A549 treated with CORT108297 at 1 μM for 4 hours (cell line): ENCODE measurements at places on chromosomes 4 and X. TPM values are rescaled to one million over a fixed set of nuclear protein-coding genes. Genes with fewer than 3 reads are reported as not detected.

The ARX gene
- total RNA-seq = 0.25 to 0.58 TPM (median 0.41 TPM) in 5 replicates

The ALAS2 gene
- total RNA-seq = not detected in 5 replicates

The NIPAL1 gene
- 0.68 to 1.1 TPM (median 0.86 TPM) in 5 replicates for total RNA-seq

The CDS1 gene
- 0.76 to 1.1 TPM (median 0.78 TPM) in 5 replicates for total RNA-seq

The CPLX1 gene
- total RNA-seq = 0.38 to 0.86 TPM (median 0.60 TPM) in 5 replicates

The NKX6-1 gene
- 0.37 to 0.58 TPM (median 0.48 TPM) in 5 replicates for total RNA-seq

The PF4V1 gene
- not detected in 5 replicates for total RNA-seq

The FSTL5 gene
- total RNA-seq = 0.01 to 0.05 TPM (median 0.02 TPM) in 3 of 5 replicates, not detected in the others

The CXCL6 gene
- 0.05 to 0.12 TPM (median 0.07 TPM) in 3 of 5 replicates, not detected in the others for total RNA-seq

The HELT gene
- total RNA-seq = not detected in 5 replicates

The GNRHR gene
- total RNA-seq = not detected in 5 replicates

The SOD3 gene
- total RNA-seq = not detected in 5 replicates

The HSFX2 gene
- 0.07 to 0.11 TPM in 2 of 5 replicates, not detected in the others for total RNA-seq

The AREG gene
- total RNA-seq = 55.0 to 73.0 TPM (median 66.7 TPM) in 5 replicates

The SSR4 gene
- 380 to 464 TPM (median 423 TPM) in 5 replicates for total RNA-seq

The SLC6A14 gene
- not detected in 5 replicates for total RNA-seq

The LUZP4 gene
- not detected in 5 replicates for total RNA-seq

The SATL1 gene
- not detected in 5 replicates for total RNA-seq

The MAGED2 gene
- total RNA-seq = 75.0 to 92.4 TPM (median 80.8 TPM) in 5 replicates

The CYSLTR1 gene
- not detected in 5 replicates for total RNA-seq

The AWAT1 gene
- total RNA-seq = not detected in 5 replicates

The LONRF3 gene
- 2.9 to 4.3 TPM (median 3.5 TPM) in 5 replicates for total RNA-seq

The CSAG3 gene
- not detected in 5 replicates for total RNA-seq

The CXCL13 gene
- not detected in 5 replicates for total RNA-seq

The CDKL2 gene
- 0.58 to 0.84 TPM (median 0.69 TPM) in 5 replicates for total RNA-seq

The PCYT1B gene
- total RNA-seq = not detected in 5 replicates

The DSPP gene
- total RNA-seq = not detected in 5 replicates

The NLRP2B gene
- not detected in 5 replicates for total RNA-seq

The SFRP2 gene
- not detected in 5 replicates for total RNA-seq

The FAM90A26 gene
- total RNA-seq = not detected in 5 replicates

The ADRA2C gene
- total RNA-seq = 5.9 to 11.6 TPM (median 11.3 TPM) in 5 replicates

The RBM46 gene
- not detected in 5 replicates for total RNA-seq

The SLC10A7 gene
- 2.0 to 2.9 TPM (median 2.5 TPM) in 5 replicates for total RNA-seq

The TMEM192 gene
- 6.9 to 8.0 TPM (median 7.4 TPM) in 5 replicates for total RNA-seq

The SLITRK4 gene
- 0.02 TPM in 1 of 5 replicates, not detected in the others for total RNA-seq

The PSMD10 gene
- 73.3 to 89.1 TPM (median 78.6 TPM) in 5 replicates for total RNA-seq

The ASB12 gene
- total RNA-seq = not detected in 5 replicates

The SNX25 gene
- total RNA-seq = 6.4 to 9.5 TPM (median 8.0 TPM) in 5 replicates

The SRPK3 gene
- total RNA-seq = 0.02 to 0.45 TPM (median 0.05 TPM) in 4 of 5 replicates, not detected in the other

The HNRNPD gene
- 212 to 337 TPM (median 215 TPM) in 5 replicates for total RNA-seq

The NSUN7 gene
- total RNA-seq = 0.18 to 0.60 TPM (median 0.35 TPM) in 5 replicates

The GDPD2 gene
- 0.05 to 0.06 TPM (median 0.06 TPM) in 5 replicates for total RNA-seq

The SPCS3 gene
- 30.5 to 45.4 TPM (median 38.9 TPM) in 5 replicates for total RNA-seq

The SLC30A9 gene
- total RNA-seq = 20.6 to 38.9 TPM (median 26.5 TPM) in 5 replicates

The TEX13D gene
- not detected in 5 replicates for total RNA-seq

The DCAF4L1 gene
- 0.08 to 0.28 TPM (median 0.12 TPM) in 5 replicates for total RNA-seq

The CLIC2 gene
- total RNA-seq = 0.07 to 0.12 TPM (median 0.08 TPM) in 5 replicates

The BTC gene
- 1.2 to 1.6 TPM (median 1.3 TPM) in 5 replicates for total RNA-seq

The PAQR3 gene
- total RNA-seq = 7.9 to 10.1 TPM (median 8.9 TPM) in 5 replicates

The BTK gene
- 0.10 to 0.18 TPM (median 0.15 TPM) in 5 replicates for total RNA-seq

The USP26 gene
- not detected in 5 replicates for total RNA-seq

The EDA2R gene
- 11.3 to 14.6 TPM (median 13.5 TPM) in 5 replicates for total RNA-seq

The CASP3 gene
- total RNA-seq = 20.0 to 25.8 TPM (median 21.2 TPM) in 5 replicates
